ENCODE measurements at places on chromosomes 16 and 17.
A peak's percentile ranks its signal among the peaks of the same experiment; 100 is the strongest.

DNA sequence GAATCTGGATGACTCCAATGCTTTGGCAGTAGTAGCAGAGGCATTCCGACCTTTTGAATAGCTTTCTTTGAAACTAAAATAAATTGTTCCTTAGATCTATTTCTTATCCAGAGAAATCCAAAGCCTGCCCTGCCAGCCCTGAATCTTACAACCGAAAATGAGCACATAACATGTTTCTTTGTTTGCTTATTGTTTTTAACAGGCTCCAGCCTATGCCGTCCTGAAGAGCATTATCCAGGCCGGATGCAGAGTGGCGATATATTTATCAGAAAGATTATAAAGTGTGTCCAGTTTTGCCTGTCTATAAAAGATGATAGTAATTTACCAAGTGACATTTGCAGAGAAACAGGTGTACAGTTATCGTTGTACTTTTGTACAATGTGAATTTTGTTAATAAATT, 10.5 kb downstream of the COQ7 start:
- no peak for DNase-seq

DNA sequence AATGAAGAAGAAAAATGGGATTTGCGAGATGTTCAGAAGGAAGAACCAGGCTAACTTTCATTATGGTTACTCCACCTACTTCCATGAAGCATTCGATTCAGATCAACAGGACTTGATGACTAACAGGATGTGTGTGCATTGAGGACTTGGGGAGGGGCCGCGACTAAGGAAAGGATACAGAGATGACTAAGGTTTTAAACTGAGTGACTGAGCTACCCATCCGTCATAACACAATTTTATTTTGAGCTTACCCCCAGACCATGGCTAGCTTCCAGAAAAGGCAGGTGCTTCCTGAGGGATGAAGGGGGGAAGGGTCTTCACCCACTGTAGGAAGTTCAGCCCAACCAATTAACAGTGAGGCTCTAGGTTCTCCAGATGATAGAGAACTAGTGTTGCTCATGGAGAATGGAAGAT, 2.5 kb upstream of the CDYL2 start:
- DNase-seq = no peak

GRCh38 chr17:31092475-31093064, 2.2 kb upstream of the NF1 start:
- DNase-seq = no peak

GRCh38 chr17:64276961-64277505, 14.0 kb upstream of the TEX2 start:
- no peak for DNase-seq

DNA sequence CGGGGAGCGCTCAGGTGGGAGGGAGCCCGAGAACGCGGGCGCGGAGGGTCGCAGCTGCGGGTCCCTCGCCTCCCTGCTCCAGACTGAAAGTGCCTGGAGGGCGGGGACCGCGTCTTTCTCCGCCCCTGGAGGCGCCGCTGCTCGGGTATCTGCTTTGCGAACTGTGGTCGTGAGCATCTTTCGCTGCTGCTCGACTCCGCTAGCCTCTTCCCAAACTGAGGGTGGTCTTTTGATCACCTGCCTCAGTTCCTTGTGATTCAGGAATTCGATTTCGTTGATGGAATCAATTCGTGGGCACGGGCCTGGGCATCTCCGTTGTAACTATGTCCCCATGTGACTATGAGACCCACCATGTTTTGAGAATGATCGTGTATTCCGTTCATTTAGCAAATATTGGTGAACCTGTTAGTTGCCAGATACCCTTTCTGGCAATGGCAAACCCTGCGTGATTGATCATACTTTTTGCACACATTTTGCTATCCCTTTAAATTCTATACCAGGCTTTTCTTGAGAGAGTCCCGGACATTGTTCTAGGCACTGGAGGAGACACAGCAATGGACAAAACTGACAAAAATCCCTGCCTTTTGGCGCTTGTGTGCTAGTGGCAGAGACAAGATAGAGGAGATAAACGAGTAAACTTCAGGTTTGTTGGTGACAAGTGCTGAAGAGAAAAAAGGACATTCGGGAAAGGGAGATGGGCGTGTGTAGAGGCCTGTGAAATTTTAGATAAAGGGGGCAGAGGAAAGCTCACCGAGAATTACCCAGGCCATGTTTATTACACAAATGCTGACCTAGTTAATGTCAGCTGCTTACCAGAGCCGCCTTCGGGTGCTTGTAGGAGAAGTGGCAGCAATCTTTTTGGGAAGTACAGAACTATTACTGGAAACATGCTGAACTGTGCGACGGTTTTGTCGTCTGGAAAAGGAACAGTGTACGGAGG, 948 bp downstream of the UTP18 start:
- peak; percentile 76 for DNase-seq

Measured in tongue (tissue), 3 donors.